ENCODE measurements at places on chromosomes 1 and 21.

GRCh38 chr1:15351310-15351709, 58.4 kb upstream of the EFHD2 start:
- DNase-seq, result no peak

GRCh38 chr1:110674337-110675059, at the start of gene KCNA3:
Gene KCNA3, minus strand, starts transcription at chr1:110674940. Its CDS starts 131 bp downstream, at chr1:110674809.
- peak; percentile 53 for DNase-seq

DNA sequence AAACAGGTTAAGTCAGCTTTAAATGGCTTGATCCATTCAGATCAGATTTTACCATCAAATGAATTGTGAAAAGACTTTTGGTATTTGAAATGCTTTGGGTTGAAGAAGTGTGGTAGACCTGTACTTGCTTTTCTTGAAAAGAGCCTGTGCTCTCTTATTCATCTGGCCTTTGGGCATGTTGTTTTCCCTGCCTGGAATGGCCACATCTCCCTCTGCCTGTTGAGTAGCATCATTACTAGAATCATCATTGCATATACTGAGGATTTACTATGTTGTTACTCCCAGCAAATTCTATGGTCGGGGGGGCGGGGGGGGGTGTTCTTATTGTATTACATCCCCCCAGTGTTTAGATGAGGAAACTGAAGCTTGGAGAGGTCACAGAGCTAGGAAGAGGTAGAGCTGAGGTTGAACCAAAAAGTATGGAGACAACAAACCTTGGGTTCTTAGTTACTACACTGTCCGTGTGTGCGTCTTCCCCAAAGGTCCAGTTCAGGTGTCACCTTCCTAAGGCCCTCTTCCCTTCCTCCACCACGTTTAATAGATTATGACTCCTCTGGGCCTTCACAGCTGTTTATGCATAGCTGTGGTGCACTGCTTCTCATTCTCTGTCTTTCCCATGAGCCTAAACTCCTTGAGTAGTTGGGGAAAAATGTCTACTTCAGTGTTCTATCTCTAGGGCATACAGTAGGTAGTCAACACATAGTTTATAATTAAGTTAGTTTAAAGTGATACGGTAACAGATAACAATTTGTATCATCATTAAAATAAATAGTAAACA, 246.4 kb upstream of the HOOK1 start:
- no peak for DNase-seq

GRCh38 chr1:4837031-4837600, 182.7 kb downstream of the AJAP1 start:
- no peak for DNase-seq

DNA sequence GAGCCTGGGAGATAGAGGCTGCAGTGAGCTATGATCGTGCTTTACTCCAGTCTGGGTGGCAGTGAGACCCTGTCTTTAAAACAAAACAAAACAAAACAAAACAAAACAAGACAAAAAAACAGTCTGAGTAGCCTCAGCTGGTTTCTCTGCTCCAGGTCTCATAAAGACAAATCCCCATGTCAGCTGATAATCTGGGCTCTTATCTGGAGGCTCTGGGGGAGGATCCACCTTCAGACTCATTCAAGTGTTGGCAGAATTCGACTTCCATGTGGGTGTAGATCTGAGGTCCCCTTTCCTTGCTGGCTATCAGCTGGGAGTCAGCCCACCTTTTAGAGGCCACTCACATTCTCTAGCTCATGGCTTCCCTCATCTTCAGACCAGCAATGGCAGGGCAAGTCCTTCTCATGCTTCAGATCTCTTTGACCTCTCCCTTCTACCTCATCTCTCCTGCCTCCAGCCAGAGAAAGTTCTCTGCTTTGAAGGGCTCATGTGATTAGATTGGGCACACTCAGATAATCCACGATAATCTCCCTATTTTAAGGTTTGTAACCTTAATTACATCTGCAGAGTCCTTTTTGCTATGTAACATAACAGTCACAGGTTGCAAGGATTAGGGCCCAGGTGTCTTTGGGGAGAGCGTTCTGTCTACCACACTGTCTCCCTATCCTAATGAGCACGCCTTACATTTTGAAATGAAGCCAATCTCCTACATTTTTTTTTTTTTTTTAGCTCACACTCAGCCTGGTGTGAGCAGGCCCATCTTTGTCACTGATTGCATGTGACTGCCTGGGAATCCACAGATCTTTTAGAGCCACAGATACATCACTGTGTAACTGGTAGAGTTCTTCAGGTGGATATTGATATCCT, 7.5 kb upstream of the PYCR2 start:
- no peak for DNase-seq

GRCh38 chr21:38968887-38969543, 163.3 kb downstream of the ETS2 start:
- DNase-seq, result no peak

DNA sequence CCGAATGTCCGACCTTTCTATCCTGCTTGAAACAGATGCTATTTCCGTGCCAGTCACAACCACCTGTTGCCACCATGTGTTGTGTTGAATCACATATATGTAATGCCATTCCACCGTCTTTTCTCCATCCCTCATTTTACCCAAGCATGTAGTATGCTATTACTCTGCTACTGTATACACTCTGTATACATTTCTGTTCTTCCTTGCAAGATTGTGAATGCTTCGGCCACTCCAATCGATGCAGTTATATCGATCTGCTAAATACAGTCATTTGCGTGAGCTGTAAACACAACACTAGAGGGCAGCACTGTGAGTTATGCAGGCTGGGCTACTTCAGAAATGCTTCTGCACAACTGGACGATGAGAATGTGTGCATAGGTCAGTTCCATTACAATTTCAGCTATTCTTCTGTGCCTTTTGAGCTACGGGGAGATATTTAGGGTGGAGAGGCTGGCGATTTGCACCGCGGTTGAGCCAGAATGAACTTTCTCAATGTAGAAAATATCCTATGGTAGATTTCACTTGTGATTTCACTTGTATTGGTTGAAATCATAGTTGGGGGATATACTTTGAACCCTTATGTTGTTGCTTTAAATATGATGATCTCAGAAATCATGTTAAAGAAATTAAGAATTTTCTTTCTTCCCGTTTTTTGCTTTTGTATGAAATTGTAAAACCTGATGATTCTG, 289.8 kb downstream of the NTNG1 start:
- DNase-seq, result no peak

GRCh38 chr1:184480736-184481135, 93.9 kb downstream of the C1orf21 start:
- no peak for DNase-seq

DNA sequence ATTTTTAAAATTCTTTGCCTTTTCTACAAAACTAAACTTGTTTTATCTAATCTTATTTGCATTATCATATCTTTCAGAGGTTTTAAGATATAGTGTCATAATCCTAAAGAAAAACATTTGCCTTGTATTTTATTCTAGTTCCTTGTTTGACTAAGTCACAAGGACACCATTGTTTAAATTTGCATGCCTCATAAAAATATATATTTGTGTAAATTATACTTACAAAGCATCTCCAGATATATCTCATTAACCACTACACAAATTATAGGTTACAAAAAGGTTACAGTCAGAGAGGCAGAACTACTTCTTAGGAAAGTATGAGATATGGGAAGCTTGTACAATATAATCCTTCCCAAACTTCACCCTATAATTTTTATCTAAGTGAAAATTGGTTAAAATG, 4.2 kb upstream of the RGS13 start:
- no peak for DNase-seq

GRCh38 chr1:40899230-40899870, 37.2 kb upstream of the CITED4 start:
- DNase-seq, result no peak
